ENCODE measurements at places on chromosomes 11 and 22. TPM values are rescaled to one million over a fixed set of nuclear protein-coding genes. Genes with fewer than 3 reads are reported as not detected.

CDKN1C gene
- total RNA-seq = 11.9 TPM

ADAMTS15 gene
- 13.3 TPM for total RNA-seq

POLA2 gene
- total RNA-seq = 6.0 TPM

MS4A14 gene
- not detected for total RNA-seq

RTN4RL2 gene
- not detected for total RNA-seq

ALG9 gene
- total RNA-seq = 43.1 TPM

MOGAT2 gene
- 0.13 TPM for total RNA-seq

SLC22A12 gene
- total RNA-seq = not detected

Measured in articular chondrocyte of knee joint (primary cell).